ENCODE measurements at places on chromosomes 7 and 10.

DNA sequence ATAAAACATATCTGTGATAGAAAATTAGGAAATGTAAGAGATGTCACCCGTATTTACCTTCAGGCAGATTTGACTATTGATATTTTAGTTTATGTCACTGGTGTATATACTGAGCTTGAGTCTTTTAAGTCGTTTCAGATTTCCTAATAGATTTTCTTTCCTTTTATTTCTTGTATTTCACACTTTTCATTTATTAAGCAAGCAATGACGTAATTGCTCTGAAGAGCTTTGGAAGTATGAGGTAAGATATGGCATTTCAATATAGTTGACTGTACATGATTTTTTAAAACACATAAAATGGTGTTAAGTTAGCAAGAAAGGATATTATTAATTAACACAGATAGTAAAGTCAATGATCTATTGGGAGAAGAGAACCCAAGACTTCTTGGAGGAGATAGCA lies 652.6 kb downstream of the SORCS1 start:
- no peak for DNase-seq

DNA sequence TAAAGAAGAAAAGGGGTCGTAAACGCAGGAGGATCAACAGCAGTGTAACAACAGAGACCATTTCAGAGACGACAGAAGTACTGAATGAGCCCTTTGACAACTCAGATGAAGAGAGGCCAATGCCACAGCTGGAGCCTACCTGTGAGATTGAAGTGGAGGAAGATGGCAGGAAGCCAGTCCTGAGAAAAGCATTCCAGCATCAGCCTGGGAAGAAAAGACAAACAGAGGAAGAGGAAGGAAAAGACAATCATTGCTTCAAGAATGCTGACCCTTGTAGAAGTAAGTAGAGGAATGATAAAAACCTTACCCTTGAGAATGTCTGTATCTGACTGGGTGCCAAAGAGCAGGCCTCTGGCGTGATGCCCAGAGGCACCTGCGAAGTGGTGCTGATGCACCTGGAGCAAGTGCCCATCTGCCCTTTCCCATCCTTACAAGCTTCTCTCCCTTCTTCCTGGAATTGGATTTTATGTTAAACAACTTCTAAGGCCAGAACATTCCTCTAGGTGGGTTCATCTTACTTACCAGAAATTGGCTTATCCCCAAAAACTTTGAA lies 86.4 kb upstream of the SAMD8 start:
- no peak for DNase-seq

- no peak for DNase-seq
Observed at GRCh38 chr10:14116021-14116420, 214.7 kb downstream of the FRMD4A start.

- DNase-seq = no peak
Observed at GRCh38 chr7:156725073-156725472, 84.5 kb downstream of the RNF32 start.

DNA sequence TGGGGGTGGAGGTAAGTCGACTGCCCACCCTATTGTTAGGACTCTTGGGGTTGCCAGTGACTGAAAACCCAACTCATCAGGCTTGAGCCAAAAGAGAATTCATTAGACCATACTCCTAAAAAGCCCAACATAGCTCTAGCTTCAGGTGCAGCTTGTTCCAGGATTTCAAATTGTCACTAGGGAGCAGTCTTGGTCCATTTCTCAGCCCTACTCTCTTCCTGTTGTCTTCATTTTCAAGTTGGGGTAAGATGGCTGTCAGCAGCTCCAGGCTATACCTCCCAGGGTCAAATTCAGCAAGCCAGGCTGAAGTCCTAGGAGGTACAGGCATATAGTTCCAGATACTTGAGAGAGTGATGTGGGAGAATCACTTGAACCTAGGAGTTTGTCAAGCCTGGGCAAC lies 14.9 kb upstream of the COL13A1 start:
- DNase-seq = no peak

DNA sequence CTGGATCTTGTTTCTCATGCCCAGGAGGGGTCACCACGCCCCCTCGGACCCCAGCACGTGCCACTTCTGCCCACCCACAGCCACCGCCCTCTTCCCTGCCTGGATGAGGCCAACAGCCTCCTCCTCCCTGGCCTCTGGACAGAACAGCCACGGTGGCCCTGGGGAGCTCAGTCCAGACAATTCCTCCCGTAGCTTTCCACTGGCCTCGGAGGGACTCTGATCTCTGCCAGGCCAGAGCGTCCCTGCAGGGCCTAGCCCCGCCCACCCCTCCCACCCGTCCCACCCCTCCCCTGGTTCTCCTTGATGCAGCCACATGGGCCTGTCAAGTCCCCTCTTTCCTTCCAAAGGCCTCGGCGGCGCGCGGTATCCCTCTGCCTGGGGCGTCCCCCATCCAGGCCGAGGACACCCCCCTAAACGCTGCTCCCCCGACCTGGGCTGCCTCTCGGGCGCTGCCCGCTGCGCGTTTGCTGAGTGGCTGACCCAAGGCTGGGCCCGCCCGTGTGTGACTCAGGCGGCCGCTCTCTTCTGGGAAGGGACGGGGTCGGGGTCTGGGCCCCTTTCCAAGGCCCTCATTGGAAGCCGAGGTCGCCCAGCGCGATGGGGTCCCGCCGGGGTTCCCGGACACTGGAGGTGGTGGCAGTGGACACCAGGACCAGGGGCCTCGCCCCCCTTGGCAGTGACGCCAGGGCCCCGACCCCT lies 557 bp downstream of the TMEM120A start:
- DNase-seq = peak; percentile 53

DNA sequence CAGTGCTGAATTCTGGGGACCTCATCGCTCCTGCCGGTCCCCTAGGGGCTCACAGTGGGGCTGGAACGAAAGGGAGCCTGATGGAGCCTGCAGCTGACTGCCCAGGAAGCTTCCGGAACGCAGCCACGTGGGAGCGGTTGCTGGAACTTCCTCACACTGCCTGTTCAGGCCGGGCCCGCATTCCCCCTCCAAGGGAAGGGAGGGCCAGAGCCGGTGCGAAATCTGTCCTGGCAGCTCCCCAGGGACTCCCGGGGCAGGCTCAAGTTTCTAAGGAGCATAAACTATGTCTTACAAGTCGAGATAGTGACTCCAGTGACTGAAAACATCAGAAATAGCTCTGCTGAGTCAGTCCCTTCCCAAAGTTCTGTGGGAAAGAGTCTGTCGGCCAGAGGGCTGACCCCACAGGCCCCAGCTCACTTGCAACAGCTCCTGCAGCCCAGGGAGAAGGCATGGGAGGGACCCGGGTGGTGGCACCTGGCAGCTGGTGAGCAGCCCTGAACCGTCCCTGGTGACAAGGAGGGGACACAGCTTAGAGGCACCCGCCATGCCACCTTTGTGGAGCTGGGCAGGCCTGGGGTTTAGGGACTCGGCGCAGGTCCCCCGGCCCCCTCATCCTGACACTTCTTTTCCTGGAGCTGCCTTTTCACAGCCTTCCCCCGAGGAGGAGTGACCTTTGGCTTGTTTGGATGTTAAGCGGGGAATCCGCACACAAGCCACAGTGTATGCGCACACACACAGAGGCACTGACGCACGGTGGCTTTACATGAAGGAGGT lies 47.6 kb downstream of the PDGFA start:
- peak; percentile 82 for DNase-seq

GRCh38 chr7:134834689-134835462 lies 55.4 kb downstream of the CALD1 start:
- no peak for DNase-seq

- no peak for DNase-seq
Observed at GRCh38 chr10:31803606-31804351, 124.9 kb downstream of the ARHGAP12 start.

DNA sequence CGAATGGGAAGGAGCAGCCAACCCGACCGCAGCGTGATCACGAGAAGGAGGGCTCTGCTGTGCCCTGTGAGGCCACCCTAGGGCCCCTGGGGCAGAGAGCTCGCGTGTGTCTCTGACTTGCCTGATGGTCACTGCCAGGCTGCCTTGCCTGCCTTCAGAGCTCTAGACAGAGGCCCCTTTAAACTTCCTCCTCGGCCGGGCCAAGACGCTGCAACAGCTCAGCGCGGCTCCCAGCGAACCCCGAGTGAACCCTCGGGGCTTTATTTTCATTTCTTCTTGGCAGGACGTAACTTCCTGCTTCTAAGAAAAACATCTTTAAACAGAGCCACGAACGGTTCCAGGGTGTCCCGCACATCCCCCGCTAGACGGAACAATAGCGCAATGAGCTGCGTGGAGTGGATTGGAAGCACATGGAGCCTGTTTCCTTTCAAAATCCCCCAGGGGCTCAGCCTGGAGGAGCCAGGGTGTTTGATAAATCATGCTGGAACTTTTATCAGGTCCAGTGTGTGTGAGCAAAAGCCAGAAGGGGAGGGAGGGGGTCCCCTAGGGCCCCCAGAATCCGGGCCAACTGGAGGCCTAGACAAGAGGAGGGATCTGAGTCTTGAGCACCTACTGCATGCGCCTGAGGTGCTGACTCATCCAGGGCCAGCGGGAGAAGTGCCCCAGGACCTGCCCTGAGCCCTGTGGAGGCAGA lies 134.1 kb upstream of the GDF10 start:
- no peak for DNase-seq

DNA sequence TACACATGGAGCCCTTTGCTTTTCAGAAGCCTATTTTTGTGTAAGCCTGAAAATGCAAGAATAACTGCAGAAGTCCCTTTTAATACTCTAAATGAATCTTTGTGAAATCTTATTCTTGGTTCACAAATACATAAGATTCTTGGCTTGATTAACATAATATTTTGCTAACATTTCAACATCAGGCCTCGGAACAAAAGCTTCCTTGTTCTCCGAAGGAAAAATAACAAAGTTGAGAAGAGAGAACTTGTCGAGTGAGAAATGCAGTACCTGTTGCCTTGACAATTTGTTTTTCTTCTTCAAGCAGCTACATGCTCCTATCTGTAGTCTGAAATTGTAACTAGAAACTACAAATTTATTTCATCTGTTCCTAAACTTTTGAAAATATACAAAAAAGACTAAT lies 8.5 kb downstream of the NT5C2 start:
- DNase-seq = no peak

GRCh38 chr7:20647908-20648776 lies 32.7 kb downstream of the ABCB5 start:
- no peak for DNase-seq

DNA sequence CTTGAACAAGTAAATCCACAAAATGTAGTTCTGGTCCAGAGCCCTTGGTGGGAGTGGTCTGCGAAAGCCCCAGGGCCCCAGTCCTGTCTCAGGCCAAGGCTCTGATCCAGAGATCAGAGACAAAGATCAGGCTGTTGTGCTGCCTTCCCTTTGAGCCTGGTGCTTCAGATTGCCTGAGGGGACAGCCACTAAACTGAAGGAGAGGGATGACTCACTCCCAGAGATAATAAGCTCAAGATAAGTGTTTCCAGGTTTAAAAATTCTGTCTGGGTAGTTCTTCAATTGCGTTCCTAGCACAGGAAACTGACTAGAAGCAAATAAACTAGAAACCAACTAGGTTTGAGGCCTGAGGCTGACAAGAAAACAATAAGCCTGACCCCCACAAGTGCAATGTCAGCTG lies 190.2 kb downstream of the RAMP3 start:
- no peak for DNase-seq

- DNase-seq = no peak
Observed at GRCh38 chr7:127699853-127700252, 47.9 kb downstream of the SND1 start.

GRCh38 chr10:124494046-124494807 lies 32.6 kb downstream of the LHPP start:
- DNase-seq = no peak

DNA sequence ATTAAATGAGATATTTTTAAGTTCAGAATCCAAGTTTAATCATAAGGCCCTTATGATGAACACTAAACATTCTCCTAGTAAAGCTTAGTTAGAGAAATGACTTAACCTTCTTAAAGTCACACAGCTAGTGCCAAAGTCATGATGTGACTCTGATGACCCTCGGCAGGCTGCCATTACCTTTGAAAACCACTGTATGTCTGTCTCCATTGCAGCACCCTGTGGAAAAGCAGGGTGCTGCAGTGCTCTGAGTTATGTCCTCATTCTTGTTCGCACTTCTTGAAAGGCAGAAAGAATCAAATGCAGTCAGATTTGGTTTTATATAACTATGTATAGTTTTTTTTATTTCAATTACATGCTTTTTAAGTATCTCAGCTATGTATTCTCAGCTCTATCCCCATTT lies 105.0 kb downstream of the PHTF2 start:
- no peak for DNase-seq

DNA sequence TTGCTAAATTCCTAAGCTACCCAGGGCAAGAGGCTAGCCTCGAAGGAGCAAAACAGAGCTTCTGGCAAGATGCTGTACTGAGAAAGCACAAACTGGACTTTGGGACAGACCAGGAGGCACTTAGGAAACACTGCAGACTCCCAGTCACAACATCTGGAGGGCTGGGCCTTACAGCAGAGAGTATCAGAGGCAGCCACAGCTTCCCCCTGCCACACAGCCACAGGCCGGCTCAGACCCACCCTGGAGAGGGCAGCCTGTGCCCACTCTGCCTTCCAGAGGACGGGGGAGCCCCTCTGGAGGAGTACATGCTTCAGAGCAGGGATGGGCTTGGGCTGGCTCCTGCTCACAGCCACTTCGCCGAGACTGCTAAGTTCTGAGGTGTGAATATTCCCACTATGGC lies 17.4 kb downstream of the ESYT2 start:
- DNase-seq = no peak

- DNase-seq = no peak
Observed at GRCh38 chr7:110775046-110775445, 315.9 kb upstream of the LRRN3 start.

DNA sequence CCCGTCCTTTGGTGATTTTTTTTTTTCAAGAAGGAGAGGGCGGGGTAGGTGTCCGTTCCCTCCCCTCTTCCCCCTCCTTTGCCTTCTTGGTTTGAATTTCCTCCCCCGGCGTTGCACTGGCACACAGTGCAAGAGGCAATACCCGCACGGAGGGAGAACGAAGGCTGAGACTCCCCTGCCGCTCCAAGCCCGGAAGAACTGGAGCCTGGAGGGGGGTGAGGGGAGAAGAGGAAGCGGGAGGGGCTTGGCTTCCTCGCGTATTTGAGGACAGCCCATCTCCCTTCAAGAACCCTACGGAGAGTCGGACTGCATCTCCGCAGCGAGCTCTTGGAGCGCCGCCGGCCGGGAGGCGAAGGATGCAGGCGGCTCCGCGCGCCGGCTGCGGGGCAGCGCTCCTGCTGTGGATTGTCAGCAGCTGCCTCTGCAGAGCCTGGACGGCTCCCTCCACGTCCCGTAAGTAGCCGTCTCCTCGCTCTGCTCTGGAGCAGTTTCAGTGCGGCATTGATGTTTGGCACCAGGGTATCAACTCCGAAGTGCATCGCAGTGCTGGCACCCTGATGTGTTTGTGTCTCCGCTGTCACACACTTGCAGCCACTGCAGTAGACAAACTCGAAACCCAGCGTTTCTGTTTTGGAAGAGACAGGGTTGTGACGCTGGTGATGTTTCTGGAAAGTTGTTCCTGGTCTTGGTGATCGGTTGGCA lies at the start of gene CNTNAP2:
Gene CNTNAP2 (plus strand): TSS at position 281 of the 702 bp plus-strand sequence. CDS start 76 bp downstream, at position 357.
- DNase-seq = no peak

GRCh38 chr10:112898540-112899390 lies 51.3 kb upstream of the TCF7L2 start:
- no peak for DNase-seq

Data from thoracic aorta (tissue), 2 donors.